Mucosa of gallbladder (tissue), 1 donor: ENCODE measurements at places on chromosomes 3 and 15. TPM values are rescaled to one million over a fixed set of nuclear protein-coding genes. Genes with fewer than 3 reads are reported as not detected.

The CISH gene
- 6.2 TPM for total RNA-seq

The CELF6 gene
- 2.1 TPM for total RNA-seq

The LCTL gene
- total RNA-seq = not detected

The ZDHHC23 gene
- 7.7 TPM for total RNA-seq

The LXN gene
- 17.0 TPM for total RNA-seq

The GOLGA8G gene
- total RNA-seq = not detected

The PRSS50 gene
- 0.17 TPM for total RNA-seq

The PIERCE2 gene
- total RNA-seq = 7.5 TPM

The EOMES gene
- total RNA-seq = 0.58 TPM

The PROK2 gene
- total RNA-seq = not detected

The RETNLB gene
- total RNA-seq = not detected

The RNU5B-1 gene
- total RNA-seq = 18.4 TPM

The CCR9 gene
- total RNA-seq = 0.23 TPM

The EXD1 gene
- 0.12 TPM for total RNA-seq

The SH2D7 gene
- 2.3 TPM for total RNA-seq

The SNTN gene
- total RNA-seq = not detected

The SLC9C1 gene
- 0.46 TPM for total RNA-seq

The TP63 gene
- total RNA-seq = 0.06 TPM

The MAP6D1 gene
- total RNA-seq = 1.1 TPM

The CFAP100 gene
- total RNA-seq = 0.40 TPM

The IQGAP1 gene
- 159 TPM for total RNA-seq

The MRAS gene
- total RNA-seq = 31.7 TPM

The SI gene
- 0.03 TPM for total RNA-seq

The SAMMSON gene
- not detected for total RNA-seq

The TUSC7 gene
- not detected for total RNA-seq

The SQOR gene
- 29.4 TPM for total RNA-seq

The EIF2B5 gene
- 35.5 TPM for total RNA-seq

The ACTC1 gene
- total RNA-seq = 40.5 TPM

The SOX14 gene
- total RNA-seq = not detected

The SFMBT1 gene
- total RNA-seq = 22.0 TPM

The DNAH1 gene
- 13.8 TPM for total RNA-seq

The CACNA1D gene
- 39.2 TPM for total RNA-seq

The HES1 gene
- total RNA-seq = 54.1 TPM

The MYL3 gene
- 1.8 TPM for total RNA-seq

The HYPK gene
- 10.8 TPM for total RNA-seq

The SERPINI2 gene
- total RNA-seq = 0.23 TPM

The PRRT3 gene
- 6.1 TPM for total RNA-seq

The CLDN11 gene
- total RNA-seq = 36.7 TPM
